ENCODE measurements at places on chromosomes 1 and 21.

DNA sequence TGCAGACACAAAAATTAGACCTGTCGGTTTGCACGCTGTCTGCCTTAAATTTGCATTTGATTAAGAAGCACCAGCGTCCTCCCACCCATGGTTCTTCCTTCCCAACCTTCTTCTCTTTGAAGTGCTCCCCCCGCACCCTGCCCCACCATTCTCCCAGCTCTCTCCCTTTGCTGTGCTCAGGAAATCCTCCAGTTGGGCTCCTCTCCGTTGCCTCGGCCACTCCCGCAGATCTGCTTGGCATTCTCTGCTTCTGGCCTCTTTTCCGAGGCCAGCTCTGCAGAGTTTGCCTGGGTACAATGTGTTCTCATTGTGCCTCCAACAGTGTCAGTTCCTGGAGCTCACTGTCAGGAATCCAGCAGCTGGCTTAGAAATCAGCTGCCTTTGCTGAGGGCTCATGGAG, 126.1 kb downstream of the NAV1 start:
- DNase-seq: no peak

- DNase-seq: peak; percentile 94
These were observed 76.6 kb downstream of the RGL1 start for GRCh38 chr1:183881387-183882131.

DNA sequence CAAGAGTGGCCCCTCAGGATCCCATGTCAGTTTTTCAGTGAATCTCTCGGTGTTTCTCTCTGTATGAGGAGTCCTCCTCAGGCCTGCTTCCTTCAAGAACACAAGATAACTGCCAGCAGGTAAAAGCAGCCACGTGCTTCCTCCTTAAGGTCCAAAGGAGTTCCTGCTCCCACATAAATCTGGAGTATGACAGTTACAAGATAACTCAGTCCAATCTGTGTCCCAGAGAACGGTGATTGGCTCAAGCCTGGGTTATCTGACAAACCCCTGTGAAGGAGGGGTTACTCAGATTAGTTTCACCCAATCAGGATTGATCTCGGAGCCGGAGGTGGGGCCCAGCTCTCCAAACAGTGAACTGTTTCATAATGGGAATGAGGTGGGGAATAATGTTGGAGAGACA, 5.8 kb upstream of the ANKRD13C start:
- no peak for DNase-seq

DNA sequence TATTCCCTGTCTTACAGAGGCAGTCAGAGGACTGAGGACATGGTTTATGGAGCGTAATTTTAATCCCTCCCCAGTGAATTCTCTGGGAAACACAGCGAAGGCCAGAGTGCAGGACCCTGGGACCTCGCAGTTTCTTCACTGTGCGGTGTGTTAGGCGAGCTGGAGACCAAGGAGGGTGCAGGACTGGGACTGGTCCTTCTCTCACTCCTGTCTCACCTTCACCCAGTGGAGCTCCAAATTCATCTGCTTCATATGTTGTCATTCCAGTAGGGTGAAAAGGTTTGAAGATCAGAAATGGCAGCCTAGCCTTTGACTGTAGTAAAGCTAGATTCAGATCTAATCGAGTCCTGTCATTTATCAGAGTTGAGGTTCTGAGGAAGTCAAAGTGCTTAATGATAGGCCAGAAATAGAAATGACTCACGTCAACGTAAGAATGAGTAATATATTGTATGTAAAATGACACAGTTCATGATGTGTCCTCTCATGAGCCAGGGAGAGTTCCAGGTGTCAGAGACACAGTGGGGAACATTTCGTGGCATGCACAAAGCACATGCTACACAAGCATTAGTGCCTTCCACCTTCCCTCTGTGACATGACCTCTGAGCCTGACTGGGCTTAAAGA, 647.5 kb downstream of the SMYD3 start:
- no peak for DNase-seq

DNA sequence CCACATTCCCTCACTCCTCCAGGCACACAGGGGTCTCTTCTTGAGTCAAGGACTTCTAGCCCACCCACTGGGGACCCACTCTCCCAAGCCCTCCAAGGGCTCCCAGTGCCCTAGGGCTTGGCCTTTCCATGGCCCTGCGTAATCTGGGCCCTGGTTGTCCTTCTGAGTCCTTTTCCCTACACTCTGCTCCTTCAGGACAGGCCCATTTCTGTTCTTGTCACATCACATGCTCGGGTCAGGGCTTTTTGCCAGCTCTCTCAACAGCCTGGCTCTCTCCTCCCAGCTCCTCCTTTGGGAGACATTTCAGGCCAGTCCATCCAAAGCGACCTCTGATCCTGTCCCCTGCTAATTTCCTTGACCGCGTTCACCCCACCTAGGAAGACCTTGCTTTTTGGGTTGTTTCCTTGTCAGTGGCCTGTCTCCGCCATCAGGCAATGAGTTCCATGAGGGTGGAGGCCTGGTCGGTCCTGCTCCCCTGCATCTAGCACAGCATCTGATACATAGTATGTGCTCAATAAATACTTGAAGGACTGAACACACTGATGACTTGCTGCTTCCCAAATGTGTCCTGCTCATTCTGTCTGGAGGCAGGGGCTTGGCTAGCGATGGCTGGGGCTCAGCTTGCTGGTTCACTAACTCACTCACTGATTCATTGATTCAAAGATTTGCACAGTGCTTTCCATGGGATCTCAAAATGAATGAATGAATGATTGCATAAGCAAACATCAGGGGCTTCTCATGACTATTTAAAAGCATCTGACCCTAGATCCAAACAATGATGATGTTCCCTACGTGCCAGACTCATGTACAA, 44.8 kb downstream of the DHRS3 start:
- DNase-seq: no peak

DNA sequence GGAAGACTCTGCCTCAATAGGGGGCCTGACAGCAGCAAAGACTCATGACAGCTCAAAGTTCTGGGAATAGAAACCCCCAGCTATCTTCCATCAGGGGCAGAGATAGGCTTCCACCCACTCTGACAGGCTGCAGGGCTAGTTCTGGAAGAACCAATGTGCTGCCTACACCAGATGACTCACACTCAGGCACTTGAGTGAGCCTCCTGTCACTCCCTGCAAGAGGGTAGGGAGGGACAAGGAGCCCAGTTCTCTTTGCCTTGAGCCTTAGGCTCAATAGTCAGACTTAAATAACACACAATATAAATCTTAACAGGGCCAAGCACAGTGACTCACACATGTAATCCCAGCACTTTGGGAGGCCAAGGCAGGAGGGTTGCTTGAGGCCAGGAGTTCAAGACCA, 386.4 kb downstream of the HHAT start:
- DNase-seq: no peak

GRCh38 chr1:213584272-213584671, 403.5 kb upstream of the PROX1 start:
- DNase-seq: peak; percentile 75

DNA sequence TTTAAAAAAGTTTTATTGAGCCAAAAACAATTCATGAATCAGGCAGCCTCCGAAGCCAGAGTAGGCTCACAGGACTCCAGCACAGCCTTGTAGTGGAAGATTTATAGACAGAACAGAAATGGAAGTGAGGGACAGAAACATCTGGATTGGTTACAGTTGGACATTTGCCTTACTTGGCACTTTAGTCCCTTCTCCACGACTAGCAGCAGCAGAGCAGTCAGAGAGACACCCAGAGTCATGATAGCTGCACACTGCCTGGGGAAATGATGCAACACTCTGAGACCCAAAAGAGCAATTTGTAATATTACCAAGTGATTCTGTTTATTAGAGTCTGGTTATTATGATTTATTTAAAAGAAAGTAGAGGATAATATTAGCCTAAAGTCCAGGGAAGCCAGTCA, 72.2 kb upstream of the KRTAP11-1 start:
- no peak for DNase-seq

GRCh38 chr1:118995312-118996016, 7.3 kb upstream of the TBX15 start:
- no peak for DNase-seq

- peak; percentile 42 for DNase-seq
These were observed 25.7 kb upstream of the MACF1 start for GRCh38 chr1:39178541-39179431.

GRCh38 chr21:20662514-20662913, 335.7 kb upstream of the NCAM2 start:
- DNase-seq: peak; percentile 12

- no peak for DNase-seq
These were observed 212.6 kb upstream of the FAM78B start for GRCh38 chr1:166379447-166379846.

GRCh38 chr21:41280115-41280919, 36.3 kb upstream of the FAM3B start:
- peak; percentile 18 for DNase-seq

- peak; percentile 94 for DNase-seq
These were observed 262.4 kb downstream of the ST6GALNAC3 start for GRCh38 chr1:76336931-76337371.

- no peak for DNase-seq
These were observed 28.3 kb upstream of the PPM1J start for GRCh38 chr1:112743174-112744008.

- no peak for DNase-seq
These were observed 63.1 kb downstream of the ZNF281 start for GRCh38 chr1:200346700-200347099.

DNA sequence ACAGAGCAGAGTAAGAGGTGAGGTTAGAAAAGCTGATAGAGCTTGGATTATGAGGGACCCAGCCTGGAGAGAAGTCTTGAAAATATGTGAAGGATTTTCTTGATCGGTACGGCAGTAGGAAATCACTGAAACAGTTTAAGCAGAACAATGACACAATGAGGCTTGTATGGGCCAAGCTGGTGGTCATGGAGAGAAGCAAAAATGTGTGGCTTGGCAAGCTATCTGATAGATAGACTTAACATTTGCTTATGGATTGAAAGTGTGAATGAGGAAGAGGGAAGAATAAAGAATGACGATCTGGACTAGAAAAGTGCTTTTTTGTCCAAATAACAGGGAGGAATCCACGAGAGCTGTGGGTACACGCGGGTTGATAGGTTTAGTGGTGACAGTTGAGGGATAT, 15.4 kb upstream of the XPR1 start:
- DNase-seq: no peak

DNA sequence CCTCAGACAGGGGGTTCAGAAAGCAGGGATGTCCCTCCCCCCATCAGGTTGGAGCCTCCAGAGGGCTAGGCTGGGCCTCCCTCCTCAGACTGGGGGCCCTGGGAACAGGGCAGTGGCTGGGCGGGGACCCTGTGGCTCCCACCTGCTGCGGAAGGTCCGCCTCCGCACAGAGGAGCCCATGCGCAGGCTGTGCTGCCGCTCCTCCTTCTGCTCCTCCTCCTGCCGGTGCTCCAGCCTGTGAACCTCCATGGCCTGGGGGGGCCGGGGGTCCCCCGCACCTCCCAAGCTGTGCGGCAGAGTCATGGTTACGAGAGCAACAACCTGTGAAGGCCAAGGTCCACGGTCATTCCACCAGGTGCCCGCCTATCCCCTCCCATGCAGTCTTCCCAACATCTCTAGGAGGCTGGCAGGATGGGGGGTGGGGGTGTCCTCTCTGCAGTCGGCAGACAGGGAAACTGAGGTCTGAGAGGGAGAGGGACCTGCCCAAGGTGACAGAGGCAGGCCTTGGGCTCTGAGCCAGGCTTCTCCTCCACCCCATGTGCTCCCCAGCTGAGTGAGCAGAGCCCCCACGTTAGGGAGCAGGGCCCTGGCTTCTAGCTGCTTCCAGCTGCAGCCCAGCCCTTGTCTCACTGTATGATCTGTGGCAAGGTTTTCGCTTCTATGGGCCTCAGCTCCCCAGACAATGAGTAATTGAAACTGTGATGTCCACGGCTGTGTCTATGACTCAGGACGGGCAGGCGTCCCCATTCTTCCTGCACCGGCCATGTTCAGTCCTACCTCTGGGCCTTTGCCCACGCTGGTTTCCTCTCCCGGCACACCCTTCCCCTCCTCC, 3.4 kb downstream of the MYOM3 start:
- peak; percentile 36 for DNase-seq

- no peak for DNase-seq
These were observed 123.5 kb upstream of the NGF start for GRCh38 chr1:115461526-115461925.

DNA sequence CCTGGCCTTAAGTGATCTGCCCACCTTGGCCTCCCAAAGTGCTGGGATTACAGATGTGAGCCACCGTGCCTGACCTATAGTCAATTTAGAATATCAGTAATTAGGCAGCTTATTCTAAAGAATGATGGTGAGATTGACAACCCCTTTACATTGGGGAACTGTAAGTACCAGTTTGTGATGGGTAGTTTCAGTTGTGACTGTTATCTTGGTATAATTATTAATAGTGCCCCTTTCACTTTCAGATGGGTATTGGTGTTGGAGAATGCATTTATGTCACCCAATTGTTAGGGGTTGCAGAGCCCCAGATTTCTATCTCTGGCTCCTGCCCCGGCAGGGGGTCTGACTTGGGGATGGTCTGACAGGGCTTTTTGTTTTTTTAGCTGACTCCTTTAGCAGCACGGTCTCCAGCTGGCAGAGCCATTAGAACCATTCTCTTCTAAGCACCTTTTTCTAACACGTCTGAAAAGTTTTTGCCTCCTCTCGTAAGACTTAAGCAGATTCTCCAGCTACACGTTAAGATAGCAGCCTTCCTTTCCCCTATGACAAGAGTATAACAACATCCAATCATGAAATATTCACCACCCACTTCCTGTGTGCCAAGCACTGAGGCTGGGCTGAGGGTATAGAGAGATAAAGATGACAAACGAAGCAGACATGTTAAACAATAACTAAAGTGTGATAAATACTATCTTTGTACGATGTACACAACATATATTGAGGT, 157.8 kb downstream of the SDCCAG8 start:
- DNase-seq: no peak

DNA sequence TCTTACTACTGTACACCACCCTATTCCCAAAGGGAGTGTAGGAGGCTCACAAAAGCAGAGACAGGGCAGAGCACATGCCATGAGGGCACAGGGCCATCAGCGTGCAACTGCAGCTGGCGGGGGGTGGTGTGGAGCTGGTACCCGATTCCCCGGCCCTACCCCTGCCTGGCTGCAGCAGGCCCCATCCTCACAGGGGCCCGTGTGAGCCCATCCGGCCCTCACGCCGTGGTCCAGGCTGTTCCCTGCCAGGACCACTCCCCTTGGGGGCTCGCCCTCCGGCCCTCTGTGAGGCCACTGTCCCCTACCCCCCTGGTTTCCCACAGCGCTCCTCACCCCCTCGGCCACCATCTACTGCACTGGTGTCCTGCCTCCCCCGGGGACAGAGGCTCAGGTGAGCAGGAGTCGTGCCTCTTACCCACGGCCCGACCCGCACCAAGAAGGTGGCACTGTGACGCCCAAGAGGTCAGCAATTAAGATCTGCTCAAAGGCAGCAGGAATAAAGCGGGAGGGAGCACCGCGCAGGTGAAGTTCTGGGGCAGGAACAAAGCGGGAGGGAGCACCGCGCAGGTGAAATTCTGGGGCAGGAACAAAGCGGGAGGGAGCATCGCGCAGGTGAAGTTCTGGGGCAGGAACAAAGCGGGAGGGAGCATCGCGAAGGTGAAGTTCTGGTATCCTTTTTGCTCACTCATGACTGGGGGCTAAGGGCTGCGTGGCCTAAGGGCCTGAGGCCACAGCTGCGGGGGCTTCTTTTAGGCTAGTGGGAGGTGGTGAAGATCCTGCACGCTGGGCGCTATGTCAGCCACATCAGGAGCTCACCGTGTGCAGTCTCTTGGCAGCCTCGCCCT, 3.9 kb downstream of the POFUT2 start:
- DNase-seq: no peak

All from tongue (tissue), 3 donors.